ENCODE measurements at places on chromosomes 12 and 14.

DNA sequence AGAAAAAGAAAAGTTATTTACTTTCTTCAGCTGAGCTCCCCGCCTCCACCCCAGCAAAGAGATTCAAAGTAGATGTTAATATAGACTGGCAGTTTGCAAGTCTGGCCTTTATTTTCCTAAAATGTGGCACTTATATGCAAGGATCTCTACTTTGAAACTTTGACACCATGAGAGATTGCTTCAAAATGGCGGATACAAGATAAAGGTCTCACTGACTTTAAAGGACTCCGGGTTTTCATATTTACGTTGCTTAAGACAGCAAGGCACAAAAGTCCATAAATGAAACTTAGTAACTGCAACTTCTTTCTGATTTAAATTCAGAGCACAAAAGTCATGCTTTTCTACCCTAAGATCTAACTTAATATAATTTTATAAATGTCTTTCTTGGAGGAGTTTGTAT lies 3.5 kb downstream of the OTX2 start:
- no peak overlapping the region for H3K4me3 ChIP-seq
- H3K4me1 ChIP-seq, result peaks cover 8% of the 10 kb centered on the region
- no peak overlapping the region for H3K27ac ChIP-seq
- peaks cover 7% of the 10 kb centered on the region for H3K36me3 ChIP-seq
- H3K27me3 ChIP-seq, result peaks cover 83% of the 10 kb centered on the region

GRCh38 chr12:123150275-123150743 lies 581 bp downstream of the PITPNM2 start:
- H3K4me1 ChIP-seq, result peaks cover 24% of the 10 kb centered on the region
- peaks cover 15% of the 10 kb centered on the region for H3K36me3 ChIP-seq
- H3K4me3 ChIP-seq, result peak overlapping the region; percentile 84
- H3K27me3 ChIP-seq, result peaks cover 22% of the 10 kb centered on the region
- DNase-seq, result peak; percentile 17

GRCh38 chr12:1634149-1634548 lies 5.1 kb downstream of the WNT5B start:
- H3K4me1 ChIP-seq, result peaks cover 11% of the 10 kb centered on the region
- H3K27me3 ChIP-seq, result peaks cover 60% of the 10 kb centered on the region
- H3K36me3 ChIP-seq, result peaks cover 1% of the 10 kb centered on the region

DNA sequence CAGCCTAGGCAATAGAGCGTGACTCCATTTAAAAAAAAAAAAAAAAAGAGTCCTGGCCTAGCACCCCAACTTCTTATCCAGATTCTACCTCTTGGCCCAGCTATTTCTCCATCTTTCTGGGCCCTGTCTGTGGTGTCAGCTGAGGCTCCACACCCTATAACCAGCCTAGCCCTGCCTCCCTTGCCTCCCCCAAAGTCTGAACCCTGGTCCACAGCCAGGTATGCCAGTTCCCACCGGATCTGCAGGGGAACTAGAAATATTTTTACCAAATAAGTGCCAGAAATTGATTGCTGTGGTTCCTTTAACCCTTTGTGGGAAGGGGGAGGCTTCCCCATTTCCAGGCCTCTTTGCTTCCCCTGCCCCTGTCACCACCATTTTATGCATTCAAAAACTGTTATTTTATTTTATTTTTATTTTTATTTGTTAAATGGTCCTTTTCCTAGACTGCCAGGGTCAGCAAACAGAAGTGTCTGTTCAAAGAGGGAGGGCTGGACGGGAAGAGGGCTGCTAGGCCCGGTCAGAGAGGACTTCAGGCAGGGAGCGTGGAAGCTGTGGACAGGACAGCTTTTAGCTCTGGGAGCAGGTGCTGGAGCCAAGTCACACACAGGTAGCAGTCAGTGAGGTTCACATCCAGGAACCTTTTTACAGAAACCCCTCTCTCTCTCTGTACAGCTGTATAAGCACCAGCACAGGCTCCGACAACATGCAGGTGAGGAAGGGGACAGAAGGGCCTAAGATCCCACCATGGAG lies 23.2 kb downstream of the TTC9 start:
- peaks cover 38% of the 10 kb centered on the region for H3K36me3 ChIP-seq
- peak overlapping the region; percentile 52 for H3K27ac ChIP-seq
- no peaks in the 10 kb centered on the region for H3K27me3 ChIP-seq
- no peak for DNase-seq
- no peak overlapping the region for H3K4me3 ChIP-seq

GRCh38 chr12:111404362-111405148 lies 1.2 kb upstream of the SH2B3 start:
- H3K4me1 ChIP-seq, result peaks cover 49% of the 10 kb centered on the region
- peak overlapping the region; percentile 89 for H3K27ac ChIP-seq
- DNase-seq, result peak; percentile 77
- H3K36me3 ChIP-seq, result peaks cover 14% of the 10 kb centered on the region
- peak overlapping the region; percentile 90 for H3K4me3 ChIP-seq

GRCh38 chr12:52655251-52655650 lies 3.2 kb upstream of the KRT2 start:
- H3K27ac ChIP-seq, result no peak overlapping the region
- H3K27me3 ChIP-seq, result peaks cover 40% of the 10 kb centered on the region
- no peak for DNase-seq
- peaks cover 6% of the 10 kb centered on the region for H3K4me1 ChIP-seq

- H3K36me3 ChIP-seq, result peaks cover 3% of the 10 kb centered on the region
- DNase-seq, result no peak
- no peaks in the 10 kb centered on the region for H3K27me3 ChIP-seq
- no peak overlapping the region for H3K27ac ChIP-seq
- no peak overlapping the region for H3K4me3 ChIP-seq
Measured at GRCh38 chr12:130831246-130831645, 7.8 kb downstream of the STX2 start.

DNA sequence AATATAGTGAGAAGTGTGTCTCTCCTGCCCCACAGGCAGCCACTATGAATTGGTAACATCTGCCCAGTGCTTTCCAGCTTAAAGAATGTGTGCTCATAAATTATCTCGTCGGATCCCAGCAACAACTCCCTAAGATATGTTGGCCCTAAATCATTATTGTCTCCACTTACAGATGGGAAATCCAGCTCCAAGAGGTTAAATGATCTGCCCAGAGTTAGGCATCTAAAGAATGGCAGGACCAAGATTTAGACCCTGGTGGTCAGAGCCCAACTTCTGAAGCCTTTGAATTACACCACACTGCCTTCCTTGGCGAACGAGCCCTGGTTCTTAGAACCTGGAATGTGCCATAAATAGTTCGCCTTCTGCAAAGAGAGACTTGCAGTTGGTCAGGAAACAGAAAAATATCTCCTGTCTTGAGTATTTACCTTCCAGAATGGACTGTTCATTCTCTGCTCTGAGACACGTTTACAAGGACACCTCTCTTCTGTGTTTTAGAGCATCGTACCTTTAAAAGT lies 20.1 kb upstream of the PLEK2 start:
- no peaks in the 10 kb centered on the region for H3K4me1 ChIP-seq
- H3K4me3 ChIP-seq, result no peak overlapping the region
- H3K27me3 ChIP-seq, result peaks cover 30% of the 10 kb centered on the region
- no peak for DNase-seq
- H3K36me3 ChIP-seq, result no peaks in the 10 kb centered on the region

DNA sequence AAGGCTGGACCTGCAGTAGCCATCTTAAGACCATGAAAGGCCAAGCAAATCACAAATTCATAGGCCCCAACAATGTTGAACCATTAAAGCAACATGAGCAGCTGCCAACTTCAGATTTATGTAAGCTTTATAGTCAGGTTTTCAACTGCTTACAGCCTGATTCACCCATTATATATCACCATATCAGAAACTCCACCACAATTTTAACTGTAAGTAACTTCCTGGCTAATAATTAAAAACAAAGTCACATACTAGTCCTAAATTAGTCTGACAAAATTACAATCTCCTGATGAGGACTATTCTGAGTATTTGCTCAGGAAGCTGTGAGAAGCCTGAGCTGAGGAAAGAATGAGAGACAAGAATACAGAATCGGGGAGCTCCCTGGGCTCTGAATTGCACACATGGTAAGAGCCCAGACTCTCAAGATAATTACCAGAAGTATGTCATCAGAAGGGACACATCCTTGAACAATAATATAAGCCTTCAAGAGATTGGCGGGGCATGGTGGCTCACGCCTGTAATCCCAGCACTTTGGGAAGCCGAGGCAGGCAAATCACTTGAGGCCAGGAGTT lies 55.1 kb downstream of the NUMB start:
- DNase-seq, result no peak
- no peak overlapping the region for H3K27ac ChIP-seq
- no peaks in the 10 kb centered on the region for H3K27me3 ChIP-seq

DNA sequence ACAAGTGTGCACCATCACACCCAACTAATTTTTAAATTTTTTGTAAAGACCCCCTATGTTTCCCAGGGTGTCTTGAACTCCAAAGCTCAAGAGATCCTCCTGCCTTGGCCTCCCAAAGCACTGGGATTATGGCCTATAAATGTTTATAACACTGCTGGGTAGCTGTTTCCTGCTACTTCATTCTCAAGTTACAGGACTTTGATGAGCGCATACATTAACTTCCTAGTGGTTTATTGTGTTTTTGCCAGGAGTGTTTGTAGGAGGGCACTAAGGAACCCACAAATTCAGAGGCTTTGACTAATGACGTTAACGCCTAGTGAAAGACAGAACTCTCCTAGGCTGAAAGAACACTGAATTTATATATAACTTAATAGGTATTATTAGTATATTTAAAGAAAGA lies 15.2 kb upstream of the NAA30 start:
- peaks cover 9% of the 10 kb centered on the region for H3K27me3 ChIP-seq
- H3K36me3 ChIP-seq, result no peaks in the 10 kb centered on the region
- no peak overlapping the region for H3K4me3 ChIP-seq
- DNase-seq, result no peak
- no peaks in the 10 kb centered on the region for H3K4me1 ChIP-seq

DNA sequence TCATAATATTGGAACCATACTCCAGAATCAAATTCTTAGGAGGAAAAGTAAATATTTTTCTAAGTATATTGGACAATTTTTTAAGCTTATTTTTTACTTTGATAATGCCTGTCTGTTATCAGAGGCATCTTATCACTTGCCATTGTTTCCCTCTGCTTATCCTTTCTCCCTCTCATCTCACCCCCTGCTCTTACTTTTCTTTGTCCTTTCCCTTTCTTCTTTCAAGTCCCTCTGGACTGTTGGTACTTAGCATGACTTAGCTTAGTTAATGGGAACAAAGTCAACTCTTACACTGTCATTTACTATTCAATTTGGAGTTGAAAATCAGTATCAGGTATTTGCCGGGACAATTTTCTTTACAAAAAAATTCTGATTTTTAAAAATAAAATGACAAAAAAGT lies 45.2 kb downstream of the ABCD2 start:
- H3K36me3 ChIP-seq, result peaks cover 70% of the 10 kb centered on the region
- no peak overlapping the region for H3K4me3 ChIP-seq
- H3K4me1 ChIP-seq, result no peaks in the 10 kb centered on the region
- no peaks in the 10 kb centered on the region for H3K27me3 ChIP-seq

DNA sequence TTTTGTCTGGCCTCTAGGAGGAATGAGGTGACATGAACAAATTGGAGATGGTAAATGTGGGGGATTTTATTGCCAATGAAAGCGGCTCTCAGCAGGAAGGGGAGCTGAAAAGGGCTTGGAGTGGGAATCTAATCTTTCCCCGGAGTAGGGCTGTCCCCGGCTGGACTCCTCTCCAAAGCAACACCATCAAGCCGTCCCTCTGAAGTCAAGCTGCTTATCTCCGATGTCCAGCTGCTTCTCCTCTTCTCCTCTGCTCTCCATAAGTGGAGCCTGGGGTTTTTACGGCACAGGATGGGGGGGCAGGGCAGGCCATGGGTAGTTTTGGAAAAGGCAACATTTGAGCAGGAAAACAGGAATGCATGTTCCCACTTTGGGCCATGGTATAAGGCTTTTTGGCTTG lies 113.5 kb downstream of the TMEM132D start:
- no peaks in the 10 kb centered on the region for H3K36me3 ChIP-seq
- no peak overlapping the region for H3K27ac ChIP-seq
- DNase-seq, result no peak
- H3K4me1 ChIP-seq, result no peaks in the 10 kb centered on the region
- no peak overlapping the region for H3K4me3 ChIP-seq

- no peak for DNase-seq
- H3K4me3 ChIP-seq, result no peak overlapping the region
- no peaks in the 10 kb centered on the region for H3K27me3 ChIP-seq
Measured at GRCh38 chr14:100442036-100442435, 118.9 kb downstream of the SLC25A47 start.

GRCh38 chr14:61478971-61479473 lies 157.6 kb downstream of the PRKCH start:
- peaks cover 53% of the 10 kb centered on the region for H3K36me3 ChIP-seq
- no peaks in the 10 kb centered on the region for H3K27me3 ChIP-seq
- peak overlapping the region; percentile 89 for H3K27ac ChIP-seq
- H3K4me3 ChIP-seq, result peak overlapping the region; percentile 66
- peaks cover 73% of the 10 kb centered on the region for H3K4me1 ChIP-seq

DNA sequence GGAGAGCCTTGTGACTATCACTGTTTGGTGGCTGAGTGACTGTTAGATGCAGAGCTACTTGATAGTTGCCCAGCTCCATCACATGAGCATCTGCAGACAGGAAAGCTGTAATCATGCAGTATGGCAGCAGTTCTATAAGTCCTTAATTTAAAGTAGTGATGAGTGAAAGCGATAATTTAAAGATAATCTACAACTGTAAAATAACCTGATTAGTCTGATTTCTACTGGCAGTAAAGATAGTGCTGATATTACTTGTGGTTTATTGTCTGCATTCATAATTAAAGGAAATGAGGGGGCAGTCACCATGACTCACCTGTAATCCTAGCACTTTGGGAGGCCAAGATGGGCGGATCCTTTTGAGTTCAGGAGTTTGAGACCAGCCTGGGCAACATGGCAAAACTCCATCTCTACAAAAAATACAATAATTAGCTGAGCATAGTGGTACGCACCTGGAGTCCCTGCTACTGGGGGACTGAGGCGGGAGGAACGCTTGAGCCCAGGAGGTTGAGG lies 41.2 kb upstream of the PLEKHD1 start:
- no peaks in the 10 kb centered on the region for H3K27me3 ChIP-seq
- DNase-seq, result no peak
- peaks cover 19% of the 10 kb centered on the region for H3K4me1 ChIP-seq
- H3K36me3 ChIP-seq, result peaks cover 34% of the 10 kb centered on the region
- no peak overlapping the region for H3K27ac ChIP-seq

DNA sequence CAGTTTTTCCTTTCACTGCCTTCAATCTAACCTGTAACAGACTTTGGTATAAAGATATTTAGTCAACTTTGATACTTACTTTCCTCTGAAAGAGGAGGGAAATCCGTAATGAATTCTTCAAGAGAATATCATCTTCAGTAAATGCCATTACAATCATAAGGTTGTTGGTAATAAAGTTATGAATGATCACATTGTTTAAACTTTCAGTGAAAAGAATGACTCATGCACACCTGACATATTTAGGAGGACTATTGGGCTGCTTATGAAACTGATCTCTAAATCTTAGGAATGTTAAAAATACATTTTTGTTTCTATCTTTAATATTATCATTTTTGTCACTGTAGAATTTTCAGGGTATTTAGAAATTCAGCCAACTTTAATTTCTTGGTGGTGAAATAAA lies 474.7 kb downstream of the SLC16A7 start:
- H3K27ac ChIP-seq, result no peak overlapping the region
- H3K4me3 ChIP-seq, result no peak overlapping the region
- no peaks in the 10 kb centered on the region for H3K27me3 ChIP-seq
- no peaks in the 10 kb centered on the region for H3K36me3 ChIP-seq
- DNase-seq, result no peak
- H3K4me1 ChIP-seq, result no peaks in the 10 kb centered on the region

Data from T-helper 2 cell treated with Interferon-gamma antibody and Interleukin-4, amounts not matched to agents 5 μg/mL and 100 μg/mL, for 36 hours (primary cell).